Activated CD4-positive, alpha-beta T cell treated with anti-CD3 and anti-CD28 coated beads for 36 hours (primary cell): ENCODE measurements at places on chromosomes 12 and 14.
A peak's percentile ranks its signal among the peaks of the same experiment; 100 is the strongest.

GRCh38 chr14:33019346-33019745 lies 80.7 kb downstream of the NPAS3 start:
- no peak for DNase-seq

DNA sequence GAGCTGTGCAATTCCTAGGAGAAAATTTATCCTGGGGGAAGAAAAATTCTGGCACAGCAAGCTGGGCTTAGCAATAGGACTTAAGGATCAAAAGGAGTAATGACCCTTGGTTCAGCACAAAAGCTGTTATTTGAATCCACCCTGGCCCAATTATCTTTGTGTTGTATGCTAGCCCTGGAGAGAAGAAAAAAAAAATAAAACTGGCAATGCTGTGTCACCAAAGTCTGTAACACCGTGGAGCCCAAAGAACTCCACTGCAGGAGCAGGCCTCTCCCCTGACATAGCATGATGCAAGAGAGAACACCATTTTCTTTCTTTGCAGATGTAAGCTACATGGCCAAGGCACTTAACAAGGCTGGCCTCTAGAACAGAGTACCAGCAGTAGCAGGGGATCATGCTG lies 63.0 kb upstream of the ARHGAP5 start:
- DNase-seq: no peak

DNA sequence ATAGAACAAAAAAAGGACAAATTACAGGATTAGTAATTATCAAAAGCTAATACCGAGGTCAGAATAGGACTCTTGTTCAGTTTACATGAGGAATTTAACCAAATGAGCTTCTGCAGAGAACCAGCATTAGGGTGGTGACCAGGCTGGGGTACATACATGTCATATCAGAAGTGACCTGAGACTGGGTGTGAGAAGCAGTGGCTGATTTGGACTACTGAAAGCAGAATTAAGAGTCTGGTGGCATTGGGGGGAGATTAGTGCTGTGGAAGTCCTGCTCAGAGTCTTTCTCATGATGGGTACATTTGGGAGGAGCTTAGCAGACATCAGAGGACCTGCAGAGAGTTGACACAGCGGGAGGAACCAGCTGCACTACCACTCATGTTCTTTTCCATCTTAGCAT lies 21.7 kb downstream of the TRAF3 start:
- DNase-seq: no peak

GRCh38 chr12:8773461-8773860 lies 49.0 kb upstream of the A2ML1 start:
- no peak for DNase-seq

GRCh38 chr12:131090274-131091210 lies 136.8 kb downstream of the ADGRD1 start:
- peak; percentile 3 for DNase-seq

DNA sequence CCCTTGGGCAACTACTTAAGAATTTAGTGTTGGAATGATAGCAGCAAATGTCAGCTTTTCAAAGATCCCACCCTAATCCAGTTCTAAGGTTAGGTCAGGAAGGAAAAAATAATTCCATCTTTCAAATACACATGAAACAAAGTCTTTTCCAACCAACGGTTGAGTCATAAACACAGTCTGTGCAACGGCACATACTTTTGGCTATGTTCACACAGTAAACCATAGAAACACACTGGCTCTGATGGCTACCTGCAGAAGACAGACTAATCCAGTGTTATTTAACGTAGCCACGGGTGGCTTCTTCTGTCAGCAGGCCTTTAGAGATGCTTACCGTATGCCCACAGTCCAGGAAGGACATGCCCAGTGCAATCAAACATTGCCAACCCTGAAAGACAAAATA lies 35.7 kb downstream of the HIGD1C start:
- no peak for DNase-seq

DNA sequence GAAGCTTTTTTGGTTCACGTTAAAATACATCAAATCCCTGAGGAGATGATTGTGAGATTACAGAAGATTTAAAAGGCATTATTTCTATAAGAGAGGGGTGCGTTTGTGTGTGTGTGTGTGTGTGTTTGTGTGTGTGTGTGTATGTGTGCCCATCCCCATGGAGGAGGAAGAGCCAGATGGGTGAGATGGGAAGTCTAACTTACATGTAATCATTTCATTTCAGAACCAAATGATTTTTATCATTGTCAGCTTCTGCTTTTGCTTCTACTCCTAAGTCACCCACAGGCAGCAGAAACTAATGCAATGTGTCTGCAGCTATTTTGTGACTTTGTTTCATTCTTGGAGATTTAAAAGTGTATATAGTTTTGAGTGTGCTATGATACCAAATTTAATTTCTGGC lies 68.7 kb downstream of the SLC4A8 start:
- no peak for DNase-seq
